ENCODE measurements at places on chromosomes 3 and 15.

DNA sequence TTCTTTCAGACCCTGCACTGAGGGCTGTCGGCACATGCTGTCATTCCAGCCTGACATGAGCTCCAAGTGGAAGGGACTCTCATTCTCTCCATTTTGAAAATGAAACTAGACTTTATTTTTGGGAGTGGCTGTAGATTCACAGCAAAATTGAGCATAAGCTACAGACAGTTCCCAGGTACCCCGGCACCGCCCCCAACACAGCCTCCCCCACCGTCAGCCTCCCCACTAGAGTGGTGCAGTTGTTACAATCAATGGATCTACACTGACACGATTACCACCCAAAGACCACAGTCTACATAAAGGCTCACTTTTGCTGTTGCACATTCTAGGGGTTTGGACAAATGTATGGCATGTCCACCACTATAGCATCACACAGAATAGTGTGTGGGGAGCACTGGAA lies 29.5 kb upstream of the FGD5 start:
- DNase-seq, result no peak

DNA sequence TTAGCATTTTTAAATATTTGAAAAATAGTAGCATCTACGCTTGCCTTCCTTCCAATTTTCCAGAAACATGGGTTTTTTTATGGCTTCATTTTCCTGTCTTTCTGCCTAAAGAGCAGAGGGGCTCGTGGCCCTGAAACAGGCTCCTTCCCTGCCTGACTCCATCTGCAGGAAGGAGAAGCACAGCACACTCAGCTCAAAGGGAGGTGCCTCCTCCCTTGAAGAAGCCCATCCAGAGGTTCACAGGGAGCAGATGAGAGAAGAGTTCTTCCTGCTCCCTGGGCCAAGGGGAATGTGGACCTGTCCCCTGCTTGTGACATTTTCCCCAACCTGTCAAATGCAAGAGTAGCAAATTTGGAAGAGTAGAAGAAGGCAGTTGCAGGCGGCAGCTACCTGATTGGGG lies 55.8 kb downstream of the BBX start:
- DNase-seq, result no peak

- no peak for DNase-seq
These were observed 22.2 kb downstream of the ALDH1A2 start for GRCh38 chr15:58043192-58043903.

- no peak for DNase-seq
These were observed 28.5 kb downstream of the NR2F2 start for GRCh38 chr15:96358821-96359615.

GRCh38 chr3:159169828-159170227 lies 368.0 kb downstream of the MFSD1 start:
- DNase-seq, result no peak

DNA sequence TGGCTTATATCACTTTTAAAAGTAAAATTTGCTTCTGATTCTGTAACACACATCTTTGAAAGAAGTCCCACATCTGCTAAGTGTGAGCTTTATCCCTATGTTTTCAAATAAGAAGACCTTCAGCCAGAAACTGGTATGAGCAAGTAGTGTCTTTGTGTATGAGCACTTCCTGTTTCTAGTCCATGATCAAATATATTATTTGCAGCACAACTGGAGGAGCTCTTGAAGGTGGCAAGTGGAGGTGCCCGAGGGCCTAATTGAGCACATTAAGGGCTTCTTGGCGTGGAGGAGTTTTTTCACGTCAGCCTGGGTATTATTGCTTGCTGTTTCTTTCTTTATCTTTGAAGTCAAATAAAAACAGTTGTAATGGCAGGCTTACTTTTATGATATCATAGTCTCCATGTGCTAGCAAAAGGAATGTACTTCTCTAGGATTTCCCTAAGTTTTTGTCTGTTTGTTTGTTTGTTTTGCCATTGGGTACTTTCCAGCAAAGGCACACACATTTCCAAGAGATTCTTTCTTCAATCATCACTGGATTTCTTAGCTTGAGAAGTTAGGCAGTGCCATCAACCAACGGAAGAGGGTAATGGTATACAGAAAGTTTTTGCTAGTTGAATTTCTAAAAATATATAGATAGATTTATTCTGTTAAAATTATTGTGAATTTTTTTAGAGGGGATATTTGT lies 68.1 kb downstream of the MEIS2 start:
- no peak for DNase-seq

DNA sequence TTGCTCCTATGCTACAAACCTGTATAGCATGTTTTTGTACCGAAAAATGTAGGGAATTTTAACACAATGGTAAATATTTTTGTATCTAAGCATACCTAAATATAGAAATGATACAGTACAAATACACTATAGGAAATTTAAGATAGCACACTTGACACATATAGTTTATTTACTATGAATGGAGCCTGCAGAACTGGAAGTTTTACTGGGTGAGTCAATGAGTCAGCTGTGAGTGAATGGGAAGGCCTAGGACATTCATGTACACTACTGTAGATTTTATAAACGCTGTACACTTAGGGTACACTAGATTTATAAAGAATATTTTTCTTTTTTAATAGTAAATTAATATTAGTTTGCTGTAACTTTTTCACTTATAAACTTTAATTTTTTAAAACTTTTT lies 707.7 kb upstream of the EPHA6 start:
- no peak for DNase-seq

DNA sequence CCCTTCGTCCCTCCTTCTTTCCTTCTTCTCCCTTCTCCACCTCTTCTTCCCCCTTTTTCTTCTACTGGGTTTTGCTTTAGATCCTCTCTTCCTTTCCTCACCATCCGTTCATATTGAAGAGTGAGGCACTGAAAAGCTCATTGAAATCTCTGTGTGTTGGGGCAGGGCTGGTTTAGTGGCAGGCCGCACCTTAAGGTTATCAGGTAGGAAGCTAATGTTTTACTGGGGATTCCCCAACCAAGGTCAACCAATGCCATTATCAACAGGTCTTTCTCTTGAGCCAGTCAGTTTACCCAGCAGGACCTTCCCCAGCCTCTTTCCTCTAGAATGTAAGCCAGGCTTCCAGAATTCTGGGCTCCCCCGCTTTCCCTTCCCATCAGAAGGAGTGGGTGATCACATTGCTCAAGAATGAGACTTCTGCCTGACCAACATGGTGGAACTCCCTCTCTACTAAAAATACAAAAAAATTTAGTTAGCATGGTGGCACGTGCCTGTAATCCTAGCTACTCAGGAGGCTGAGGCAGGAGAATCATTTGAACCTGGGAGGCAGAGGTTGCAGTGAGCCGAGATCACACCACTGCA lies 11.5 kb upstream of the VPS8 start:
- DNase-seq, result no peak

GRCh38 chr15:90765966-90766365 lies 48.8 kb downstream of the BLM start:
- no peak for DNase-seq

DNA sequence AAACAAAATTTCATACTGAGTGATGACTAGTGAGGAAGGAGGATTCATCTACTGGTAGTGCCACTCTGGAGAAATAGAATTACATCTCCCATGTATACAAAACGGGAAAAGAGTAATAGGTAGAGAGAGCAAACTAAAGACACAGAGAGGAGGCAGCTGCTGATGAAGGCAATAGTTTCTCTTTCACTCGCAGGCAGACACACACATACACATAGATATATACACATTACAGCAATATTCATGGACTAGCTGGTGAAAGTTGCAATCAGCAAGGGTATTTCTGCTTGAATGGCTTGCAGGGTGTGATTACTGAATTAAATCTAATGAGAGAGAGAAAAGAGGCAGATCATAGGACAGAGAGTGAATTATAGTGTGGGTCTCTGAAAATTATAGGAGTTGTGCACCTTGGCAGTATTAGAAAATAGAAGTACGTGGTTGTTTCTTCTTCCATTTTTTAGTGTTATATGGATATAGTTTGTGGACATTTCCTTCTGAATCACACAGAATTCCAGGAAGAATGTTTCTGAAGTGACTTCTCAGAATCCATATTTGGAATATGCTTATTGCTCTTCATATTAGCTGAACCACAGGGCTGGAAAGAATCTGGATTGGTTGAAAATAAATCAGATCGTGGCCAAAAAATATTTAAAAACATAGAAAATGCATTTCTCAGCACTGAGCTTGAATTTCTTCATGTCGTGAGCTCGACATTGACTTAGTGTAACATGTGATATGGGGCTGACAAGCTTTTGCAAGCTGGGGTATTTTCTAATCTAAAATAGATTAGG lies 991.2 kb downstream of the TUSC7 start:
- DNase-seq, result no peak

DNA sequence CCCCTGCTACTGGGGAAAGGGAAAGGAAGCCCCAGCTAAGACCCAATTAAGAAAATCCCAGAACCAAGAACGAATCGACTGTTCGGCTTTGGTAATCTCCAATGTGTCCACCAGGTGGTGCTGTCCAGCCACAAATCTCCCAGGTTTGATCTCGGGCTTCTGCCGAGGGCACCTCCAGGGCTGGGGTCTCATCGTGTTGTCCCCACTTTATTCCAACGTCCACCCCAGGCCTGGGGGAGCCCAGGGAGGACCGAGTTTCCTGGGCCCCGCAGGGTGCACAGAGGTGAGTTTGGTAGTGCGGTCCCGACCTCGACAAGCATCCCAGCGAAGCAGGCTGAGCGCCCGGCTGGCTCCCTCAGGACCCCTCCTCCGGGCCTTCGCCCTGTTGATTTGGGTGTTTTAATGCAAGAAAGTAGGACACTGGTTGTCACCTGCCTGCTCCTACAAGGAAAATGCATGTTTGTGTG lies 185.1 kb downstream of the GOLGA6L6 start:
- DNase-seq, result no peak

- DNase-seq, result no peak
These were observed 142.1 kb upstream of the NAALADL2 start for GRCh38 chr3:174716956-174717505.

- DNase-seq, result no peak
These were observed 38.9 kb downstream of the IL17RD start for GRCh38 chr3:57126244-57126643.

- DNase-seq, result no peak
These were observed 2.4 kb upstream of the ADAMTSL3 start for GRCh38 chr15:83651541-83651940.

DNA sequence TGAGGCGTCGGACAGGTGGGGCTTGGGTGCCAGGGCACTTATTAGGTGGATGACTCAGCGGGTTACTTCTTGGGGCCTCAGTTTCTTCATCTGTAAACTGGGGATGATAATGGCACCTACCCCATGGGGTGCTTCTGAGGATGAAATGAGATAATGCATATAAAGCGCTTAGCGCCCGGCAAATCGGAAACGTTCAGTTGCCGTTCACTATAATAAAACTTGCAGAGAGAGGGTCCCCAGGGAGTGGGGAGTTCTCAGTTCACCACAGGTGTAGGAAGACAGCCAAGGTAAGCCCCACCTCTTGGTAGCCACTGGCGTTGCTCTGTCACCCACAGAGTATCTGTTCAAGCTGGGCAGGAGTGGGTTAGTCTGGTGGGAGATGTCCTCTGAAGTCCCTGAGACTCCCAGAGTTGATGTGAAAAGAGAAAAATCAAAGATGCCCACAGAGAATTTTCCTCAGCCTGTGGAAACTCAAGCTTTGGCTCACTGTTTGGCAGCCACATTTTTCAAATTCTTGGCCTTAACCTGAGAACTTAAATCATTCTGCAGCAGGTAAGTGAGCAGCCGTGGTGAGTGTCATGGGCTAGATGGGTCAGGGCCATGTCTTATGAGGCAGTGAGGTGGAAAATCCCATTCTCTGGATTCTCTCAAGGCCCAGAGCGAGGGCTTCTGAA lies 221.5 kb upstream of the BHLHE40 start:
- DNase-seq, result no peak

- no peak for DNase-seq
These were observed 14.9 kb downstream of the MUC4 start for GRCh38 chr3:195796795-195797194.

DNA sequence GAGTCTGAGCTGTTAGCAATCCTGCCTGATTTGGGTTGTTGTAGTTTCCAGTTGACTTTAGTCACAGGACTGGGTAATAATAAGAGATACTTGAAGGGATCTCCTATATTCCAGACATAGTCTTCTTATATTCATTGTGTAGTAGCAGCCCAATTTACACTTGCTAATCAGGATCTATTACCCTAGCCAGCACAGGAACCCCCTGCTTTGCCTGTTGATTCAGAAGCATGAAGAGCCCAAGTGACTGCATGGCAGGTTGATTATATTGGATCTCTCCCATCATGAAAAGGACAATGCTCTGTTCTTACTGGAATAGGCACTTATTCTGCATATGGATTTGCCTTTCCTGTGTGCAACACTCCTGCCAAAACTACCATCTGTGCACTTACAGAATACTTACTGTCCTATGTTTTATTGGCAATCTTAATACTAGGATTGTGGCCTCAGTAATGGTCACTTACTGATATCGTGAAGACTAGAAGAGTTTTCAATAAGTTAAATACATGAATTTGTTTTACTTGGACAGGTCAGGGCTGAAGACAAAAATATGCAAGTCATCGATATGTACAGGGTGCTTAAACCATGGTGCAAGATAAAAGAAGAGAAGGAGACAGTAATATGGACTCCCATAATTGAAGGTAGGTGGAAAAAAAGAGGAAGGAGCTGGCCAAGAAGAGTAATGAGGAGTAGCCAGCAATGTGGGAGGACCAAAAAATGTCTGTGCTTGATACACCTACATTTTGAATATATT lies 304.1 kb downstream of the MCTP2 start:
- no peak for DNase-seq

DNA sequence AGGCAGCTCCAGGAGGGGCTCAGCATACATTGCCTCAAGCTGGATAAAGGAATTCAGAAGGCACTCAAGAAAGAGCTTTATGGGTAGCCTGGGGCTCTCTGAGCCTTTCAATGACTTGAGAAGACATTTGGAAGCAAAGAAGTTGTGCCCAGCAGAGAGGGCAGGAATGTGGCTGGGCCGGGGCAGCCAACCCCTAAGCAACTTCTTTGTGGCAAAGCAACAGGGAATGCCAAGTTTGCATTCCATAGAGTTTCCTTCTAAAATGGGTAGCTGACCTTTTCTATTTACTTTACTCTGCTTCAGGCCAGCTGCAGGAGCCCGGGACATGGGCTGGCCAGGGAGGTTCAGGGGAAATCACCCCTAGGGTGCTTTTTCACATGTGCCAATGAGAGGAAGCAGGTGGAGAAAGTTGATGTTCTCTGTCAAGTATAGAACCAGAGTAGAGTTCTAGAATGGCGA lies 45.6 kb downstream of the CCDC12 start:
- no peak for DNase-seq

DNA sequence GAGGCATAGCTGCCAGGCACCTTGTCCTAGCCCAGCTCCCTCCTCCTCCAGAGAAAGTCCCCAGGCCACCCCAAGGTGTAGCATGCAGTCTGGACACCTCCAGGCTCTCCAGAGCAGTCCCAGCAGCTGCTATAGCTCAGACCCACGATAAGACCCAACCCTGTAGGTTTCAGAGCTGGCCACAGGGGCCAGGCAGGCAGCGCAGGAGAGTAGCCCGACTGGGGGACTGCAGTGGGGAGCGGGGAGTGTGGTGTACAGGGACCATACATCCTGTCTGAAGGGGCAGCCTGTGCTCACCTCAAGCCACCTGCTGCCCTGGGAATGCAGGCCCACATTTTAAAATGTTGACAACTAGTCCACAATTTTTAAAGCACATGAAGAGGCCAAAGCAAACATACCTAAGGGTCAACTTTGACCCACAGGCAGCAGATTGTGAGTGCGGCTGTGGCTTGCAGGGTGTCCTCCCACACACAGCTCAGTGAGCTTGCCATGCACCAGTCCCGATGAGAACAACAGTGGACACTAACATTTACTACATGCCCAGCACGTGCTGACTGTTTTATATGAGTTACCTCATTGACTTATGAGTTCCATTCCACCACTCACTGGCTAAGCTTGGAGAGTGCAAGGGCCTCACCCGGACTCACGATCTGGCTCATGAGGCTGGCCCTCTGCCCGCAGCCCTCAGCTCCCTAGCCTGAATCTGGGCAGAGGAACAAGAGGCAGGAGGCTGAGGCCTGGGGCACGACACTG lies 81.4 kb downstream of the DNAJB8 start:
- DNase-seq, result no peak
